ENCODE measurements at places on chromosomes 6 and 20. TPM values are rescaled to one million over a fixed set of nuclear protein-coding genes. Genes with fewer than 3 reads are reported as not detected.
A peak's percentile ranks its signal among the peaks of the same experiment; 100 is the strongest.

Gene MED20
- total RNA-seq: 24.2 TPM

- no peak for DNase-seq
These were observed 1176.4 kb upstream of the EYS start for GRCh38 chr6:66883453-66883852.

Gene NSFL1C
- total RNA-seq: 48.4 TPM

DNA sequence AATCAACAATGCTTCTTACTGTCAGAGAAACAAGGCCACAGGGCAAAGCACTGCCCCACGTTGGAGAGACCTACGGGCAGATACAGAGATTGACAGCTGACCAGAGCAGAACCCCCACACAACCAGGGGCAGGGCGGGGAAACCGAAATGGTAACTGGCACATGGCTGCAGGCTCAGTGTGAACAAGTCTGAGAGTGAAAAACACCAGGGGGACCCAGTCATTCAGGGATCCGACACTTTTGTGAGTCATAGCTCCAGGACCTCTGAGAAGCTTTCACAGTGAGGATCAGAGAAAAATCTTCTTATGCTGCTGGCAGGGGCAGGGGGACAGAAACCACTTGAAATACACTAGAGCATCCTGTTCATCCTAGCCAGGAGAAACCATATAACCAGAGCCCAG, 254.2 kb downstream of the C6orf118 start:
- DNase-seq: peak; percentile 36

GRCh38 chr6:116144605-116145004, 18.7 kb upstream of the COL10A1 start:
- DNase-seq: peak; percentile 81

GRCh38 chr6:45610832-45611231, 233.1 kb upstream of the SUPT3H start:
- no peak for DNase-seq

- peak; percentile 60 for DNase-seq
These were observed 124.5 kb upstream of the SALL4 start for GRCh38 chr20:51926670-51927305.

Gene MYLK4
- 0.02 TPM for total RNA-seq

- peak; percentile 1 for DNase-seq
These were observed 254.0 kb downstream of the TPBG start for GRCh38 chr6:82617648-82618047.

Gene PKIB
- 0.23 TPM for total RNA-seq

DNA sequence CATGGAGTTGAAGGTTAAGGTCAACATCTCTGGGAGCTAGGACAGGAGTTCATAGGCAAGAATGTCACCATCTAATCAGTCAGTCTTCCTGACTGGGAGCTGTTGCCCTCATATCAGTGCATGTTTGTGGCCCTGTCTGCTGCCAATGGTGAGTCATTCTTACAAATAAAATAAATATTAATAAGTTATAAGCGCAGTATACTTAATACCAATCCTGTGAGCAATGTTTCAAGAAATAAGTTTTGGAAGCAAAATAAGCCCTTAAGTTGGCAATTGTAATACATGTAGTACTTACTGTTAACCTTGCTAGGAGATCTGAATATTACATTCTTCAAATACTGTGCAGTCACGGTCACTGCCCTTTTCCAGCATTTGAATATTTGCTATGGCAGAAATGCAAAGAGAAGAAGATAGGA, 20.2 kb upstream of the MDGA1 start:
- no peak for DNase-seq

Gene ZSCAN16
- 1.6 TPM for total RNA-seq

DNA sequence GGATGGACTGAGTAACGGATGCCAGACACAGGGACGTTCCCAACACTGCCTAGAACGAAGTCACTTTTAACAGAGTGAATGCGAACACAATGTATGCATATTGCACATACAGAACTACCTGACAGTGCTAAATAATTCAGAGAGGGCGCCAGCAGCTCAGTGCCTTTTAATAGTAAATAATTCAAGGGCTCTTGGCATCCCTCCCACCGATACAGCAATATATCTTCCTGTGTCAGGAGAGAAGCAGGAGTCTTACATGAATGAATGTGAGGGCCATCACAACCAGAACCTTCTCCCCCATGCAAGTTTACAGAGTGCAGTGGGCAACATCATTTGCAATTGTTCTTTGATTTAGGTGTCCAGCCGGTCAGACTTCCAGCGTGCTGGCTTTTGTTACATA, 88.4 kb upstream of the KCNG1 start:
- DNase-seq: no peak

DNA sequence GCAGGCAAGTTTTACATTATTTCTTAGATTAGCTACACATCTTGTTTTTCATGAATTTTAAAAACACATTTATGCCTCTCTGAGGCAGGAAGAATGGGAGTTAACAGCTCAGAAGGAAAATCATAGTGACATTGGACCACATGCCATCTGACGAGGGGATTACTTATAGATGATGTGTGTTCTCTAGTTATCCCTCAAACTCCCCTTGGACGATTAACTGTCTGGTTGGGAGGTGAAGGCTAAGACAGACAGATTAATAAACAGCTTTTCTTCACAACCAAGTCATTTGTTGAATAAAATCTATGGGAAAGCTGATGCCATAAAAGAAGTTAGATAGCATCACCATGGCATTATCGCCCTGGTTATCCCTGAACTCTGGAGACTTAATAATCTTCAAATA, 80.0 kb upstream of the PREP start:
- no peak for DNase-seq

Gene THEMIS
- not detected for total RNA-seq

DNA sequence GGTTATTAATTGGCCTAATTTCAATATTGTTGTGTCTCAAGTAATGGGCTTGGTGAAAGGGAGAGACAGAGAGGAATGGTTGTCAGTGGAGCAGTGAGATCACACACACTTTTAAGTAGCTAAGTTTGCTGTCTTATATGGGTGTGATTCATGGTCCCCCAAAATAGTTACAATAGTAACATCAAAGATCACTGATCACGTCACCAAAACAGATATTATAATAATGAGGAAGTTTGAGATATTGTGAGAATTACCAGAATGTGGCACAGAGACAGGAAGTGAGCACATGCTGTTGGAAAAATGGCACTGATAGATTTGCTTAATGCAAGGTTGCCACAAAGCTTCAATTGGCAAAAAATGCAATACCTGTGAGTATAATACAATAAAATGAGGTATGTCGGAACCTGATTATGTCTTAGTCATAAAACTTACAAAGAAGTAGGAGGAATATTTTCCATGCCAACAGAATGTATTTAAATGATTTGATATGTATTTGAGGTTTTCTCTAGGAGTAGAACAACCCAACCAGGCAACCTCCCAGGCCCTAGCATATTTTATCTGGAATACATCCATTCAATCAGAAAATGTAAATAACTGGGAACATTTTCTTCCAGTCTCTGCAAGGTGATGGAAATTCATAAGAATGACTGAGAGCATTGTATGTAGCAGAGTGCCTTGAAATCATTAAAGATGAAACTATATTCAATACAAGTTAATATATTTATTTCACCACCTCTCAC, 167.8 kb downstream of the CARMIL1 start:
- DNase-seq: no peak

DNA sequence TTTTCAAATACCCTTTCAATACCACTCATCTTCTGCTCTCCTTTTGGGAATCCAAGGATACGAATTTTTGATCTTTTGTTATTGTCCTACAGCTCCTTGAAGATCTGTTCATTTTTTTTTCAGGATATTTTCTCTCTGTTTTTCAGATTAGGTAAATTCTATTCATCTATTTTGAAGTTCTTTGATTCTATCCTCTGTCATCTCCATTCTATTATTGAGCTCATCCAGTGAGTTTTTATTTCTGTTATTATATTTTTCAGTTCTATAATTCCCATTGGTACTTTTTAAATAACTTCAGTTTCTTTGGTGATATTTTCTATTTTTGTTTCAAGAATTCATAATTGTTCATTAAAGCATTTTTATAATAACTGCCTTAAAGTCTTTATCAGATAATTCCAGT, 14.7 kb upstream of the ADTRP start:
- no peak for DNase-seq
